K562 (cell line): ENCODE measurements at places on chromosomes 1 and 21.
A peak's percentile ranks its signal among the peaks of the same experiment; 100 is the strongest.

DNA sequence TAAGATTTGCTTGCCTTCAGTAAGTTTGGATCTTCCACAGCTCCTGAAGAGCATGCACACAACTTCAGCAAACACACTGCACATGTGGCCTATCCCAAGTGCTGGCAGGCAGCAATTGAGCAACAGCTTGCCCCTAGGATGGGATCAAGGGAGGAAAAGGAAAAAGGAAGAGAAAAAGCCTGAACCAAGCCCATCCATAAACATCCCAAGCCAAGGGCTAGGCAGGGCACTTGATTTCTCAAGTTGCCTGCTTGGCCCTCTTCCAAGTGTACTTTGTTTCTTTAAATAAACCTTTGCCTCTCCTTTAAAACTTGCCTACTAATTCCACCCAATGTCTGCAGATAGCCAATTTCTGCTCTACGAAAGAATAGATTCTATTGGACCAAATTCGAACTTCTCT is 49.0 kb upstream of the OLFM3 start:
- no peak for DNase-seq

- DNase-seq, result no peak
Observed at GRCh38 chr1:228861832-228862180, 126.5 kb downstream of the RHOU start.

DNA sequence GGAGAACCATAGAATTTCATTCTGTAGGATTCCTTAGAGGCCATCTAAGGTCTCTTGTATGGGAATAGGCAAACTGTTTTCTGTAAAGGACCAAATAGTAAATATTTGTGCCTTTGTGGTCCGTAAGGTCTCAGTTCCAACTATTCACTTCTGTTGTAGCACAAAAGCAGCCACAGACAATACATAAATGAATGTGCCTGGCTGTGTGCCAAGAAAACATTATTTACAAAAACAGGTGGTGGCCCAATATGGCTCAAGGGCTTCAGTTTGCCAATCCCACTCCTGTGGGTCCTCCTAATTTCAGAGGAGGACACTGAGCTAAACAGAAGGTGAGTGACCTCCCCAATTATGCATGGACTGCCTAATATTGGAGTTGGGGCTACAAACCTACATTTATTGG is 67.6 kb upstream of the EDEM3 start:
- DNase-seq, result no peak

- DNase-seq, result peak; percentile 99
Observed at GRCh38 chr1:156212833-156213643, at the start of gene PMF1. Gene PMF1 (plus strand): TSS chr1:156213007. CDS start chr1:156213016, 9 bp downstream.

DNA sequence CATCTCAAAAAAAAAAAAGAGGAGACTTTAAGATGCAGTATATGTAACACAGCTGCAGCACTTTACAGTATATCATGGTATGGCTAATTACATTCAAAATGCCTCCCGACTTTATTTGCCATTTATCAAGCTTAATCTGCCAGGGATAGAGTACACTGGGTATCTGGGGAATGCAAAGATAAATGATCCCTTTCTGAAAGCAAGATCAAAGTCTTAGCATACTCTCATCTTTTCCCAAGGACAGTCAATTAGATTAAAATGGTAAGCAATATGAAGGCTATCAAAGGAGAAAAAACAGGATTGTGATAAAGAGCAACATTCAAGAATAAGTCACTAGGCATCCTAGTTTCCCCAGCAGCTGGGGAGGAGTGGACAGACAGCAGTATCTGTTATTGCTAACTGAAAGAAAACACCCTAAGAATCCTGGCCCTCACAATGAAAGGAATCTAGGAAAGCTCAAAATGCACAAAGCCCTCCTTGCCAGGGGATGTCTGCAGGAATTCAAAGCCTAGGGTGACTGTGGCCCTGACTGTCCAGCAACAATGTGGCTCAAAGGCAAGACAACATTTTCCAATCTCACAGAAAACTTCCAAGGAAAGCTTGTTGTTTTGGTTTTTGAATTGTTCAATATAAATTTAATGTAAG is 56.7 kb upstream of the RAP1GAP start:
- DNase-seq, result no peak

- no peak for DNase-seq
Observed at GRCh38 chr1:24302209-24302611, 16.9 kb upstream of the GRHL3 start.

DNA sequence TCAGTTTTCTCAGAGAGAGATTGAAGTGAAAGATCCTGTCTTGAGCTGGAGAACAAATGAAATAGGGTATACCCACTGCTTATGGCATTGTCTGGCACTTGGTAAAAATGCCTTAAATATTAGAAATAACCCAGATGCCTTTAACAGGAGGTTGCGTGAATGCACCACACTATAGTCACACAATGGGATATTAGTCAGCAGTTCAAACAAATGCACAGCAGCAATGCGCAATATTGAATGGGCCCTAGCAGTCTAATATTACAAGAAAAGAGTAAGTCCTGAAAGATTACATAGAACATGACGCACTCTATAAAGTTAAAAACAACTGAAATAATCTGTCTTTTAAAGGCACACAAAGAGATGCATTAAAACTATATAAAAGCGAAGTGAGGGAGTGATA is 161.1 kb downstream of the EDEM3 start:
- DNase-seq, result no peak

DNA sequence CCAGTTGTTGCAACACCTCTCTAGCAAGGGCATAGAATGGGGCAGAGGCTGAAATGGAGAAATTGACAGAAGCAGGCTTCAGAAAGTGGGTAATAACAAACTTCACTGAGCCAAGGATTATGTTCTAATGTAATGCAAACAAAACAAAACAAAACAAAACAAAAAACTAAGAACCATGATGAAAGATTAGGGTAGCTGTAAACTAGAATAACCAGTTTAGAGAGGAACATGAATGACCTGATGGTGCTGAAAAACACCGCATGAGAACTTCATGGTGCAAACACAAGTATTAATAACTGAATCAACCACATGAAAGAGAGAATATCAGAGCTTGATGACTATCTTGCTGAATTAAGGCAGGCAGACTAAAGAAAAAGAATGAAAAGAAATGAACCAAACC is 1707.7 kb downstream of the BRINP3 start:
- no peak for DNase-seq

- peak; percentile 89 for DNase-seq
Observed at GRCh38 chr1:14915356-14916054, 238.0 kb upstream of the TMEM51 start.

GRCh38 chr1:164763098-164763497 is 204.1 kb downstream of the PBX1 start:
- no peak for DNase-seq

DNA sequence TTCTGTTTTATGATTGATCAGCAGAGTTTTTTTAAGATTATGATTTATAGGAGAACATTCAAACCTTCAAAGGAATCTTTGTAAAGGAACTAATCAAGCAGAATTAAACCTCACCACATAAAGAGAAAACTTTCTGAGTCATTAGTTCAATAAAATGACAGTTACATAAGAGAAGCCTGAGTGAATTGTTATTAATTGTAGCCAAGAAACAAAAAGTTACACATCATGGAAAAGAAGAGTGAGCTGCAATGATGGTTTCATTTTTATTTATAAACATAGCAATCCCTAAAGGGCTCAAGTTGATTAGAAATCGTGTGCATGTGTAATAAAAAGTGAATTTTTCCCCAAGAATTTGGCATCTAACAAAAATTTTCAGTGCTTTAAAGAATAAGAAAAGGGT is 731.4 kb downstream of the LTN1 start:
- DNase-seq, result no peak

- no peak for DNase-seq
Observed at GRCh38 chr1:202935844-202936243, 8.8 kb upstream of the KLHL12 start.

DNA sequence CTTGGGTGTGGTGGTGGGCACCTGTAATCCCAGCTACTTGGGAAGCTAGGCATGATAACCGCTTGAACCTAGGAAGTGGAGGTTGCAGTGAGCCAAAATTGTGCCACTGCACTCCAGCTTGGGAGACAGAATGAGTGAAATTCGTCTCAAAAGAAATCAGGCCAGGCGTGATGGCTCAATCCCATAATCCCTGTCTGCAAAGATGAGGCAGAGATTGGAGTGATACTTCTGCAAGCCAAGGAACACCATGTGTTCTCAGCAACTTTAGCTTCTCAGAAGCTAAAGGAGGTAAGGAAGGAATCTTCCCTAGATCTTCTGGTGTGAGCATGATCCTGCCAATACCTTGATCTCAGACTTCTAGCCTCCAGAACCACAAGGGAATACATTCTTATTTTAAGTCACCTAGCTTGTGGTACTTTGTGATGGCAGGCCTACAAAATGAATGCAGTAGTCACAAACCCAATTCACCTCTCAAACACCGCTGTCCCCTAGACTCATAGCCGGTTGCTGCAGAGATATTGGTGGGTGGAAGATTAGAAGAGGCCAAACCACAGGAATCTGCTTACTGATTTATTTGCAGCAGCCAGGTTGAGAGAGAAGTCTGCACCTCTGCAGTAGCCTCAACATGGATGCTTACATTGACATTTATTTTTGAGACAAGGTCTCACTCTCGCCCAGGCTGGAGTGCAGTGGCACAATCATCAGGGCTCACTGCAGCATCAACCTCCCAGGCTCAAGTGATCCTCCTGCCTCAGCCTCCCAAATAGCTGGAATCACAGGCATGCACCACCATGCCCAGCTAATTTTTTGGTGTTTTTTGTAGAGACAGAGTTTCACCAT is 18.6 kb downstream of the L1TD1 start:
- no peak for DNase-seq

DNA sequence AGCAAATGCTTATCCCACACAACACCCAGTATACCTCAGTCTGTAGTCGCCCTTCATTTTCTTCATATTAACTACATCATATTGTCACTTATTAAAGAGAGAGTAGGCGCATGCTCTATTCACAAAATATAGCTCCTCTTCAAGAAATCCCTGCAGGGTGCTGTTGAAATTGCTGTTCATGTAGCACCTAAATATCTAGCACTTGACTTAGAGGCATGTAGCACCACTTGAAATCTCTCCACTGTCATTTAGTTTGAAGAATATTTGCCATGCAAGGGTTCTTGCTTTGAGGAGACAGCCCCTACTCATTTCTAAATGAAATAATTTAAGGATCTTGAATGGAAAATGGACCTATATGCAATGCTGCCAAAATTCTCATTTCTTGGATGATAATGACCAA is 20.9 kb upstream of the LRRC8B start:
- no peak for DNase-seq

DNA sequence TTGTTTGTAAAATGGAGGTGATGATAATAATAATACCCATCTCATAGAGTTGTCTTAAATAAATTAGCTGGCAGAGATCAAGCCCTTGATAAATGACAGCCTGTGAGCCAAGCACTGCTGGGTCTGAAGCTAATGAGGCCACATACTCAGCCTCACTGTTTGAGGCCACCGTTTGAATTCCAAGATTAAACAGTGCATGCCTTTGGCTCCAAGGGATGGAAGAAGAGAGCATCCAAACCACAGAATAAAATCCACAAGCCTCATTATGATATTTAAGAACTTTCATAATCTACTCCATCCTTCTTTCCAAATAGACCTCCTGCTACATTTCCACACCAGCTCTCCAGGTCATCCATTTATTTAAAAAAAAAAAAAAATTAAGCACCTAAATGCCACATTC is 29.0 kb downstream of the TGFBR3 start:
- no peak for DNase-seq

- DNase-seq, result no peak
Observed at GRCh38 chr1:59814901-59815825, at the start of gene HOOK1. Gene HOOK1 (plus strand): TSS chr1:59814949. CDS start chr1:59815118, 169 bp downstream.

GRCh38 chr21:35316933-35317332 is 267.8 kb upstream of the RUNX1 start:
- DNase-seq, result no peak

DNA sequence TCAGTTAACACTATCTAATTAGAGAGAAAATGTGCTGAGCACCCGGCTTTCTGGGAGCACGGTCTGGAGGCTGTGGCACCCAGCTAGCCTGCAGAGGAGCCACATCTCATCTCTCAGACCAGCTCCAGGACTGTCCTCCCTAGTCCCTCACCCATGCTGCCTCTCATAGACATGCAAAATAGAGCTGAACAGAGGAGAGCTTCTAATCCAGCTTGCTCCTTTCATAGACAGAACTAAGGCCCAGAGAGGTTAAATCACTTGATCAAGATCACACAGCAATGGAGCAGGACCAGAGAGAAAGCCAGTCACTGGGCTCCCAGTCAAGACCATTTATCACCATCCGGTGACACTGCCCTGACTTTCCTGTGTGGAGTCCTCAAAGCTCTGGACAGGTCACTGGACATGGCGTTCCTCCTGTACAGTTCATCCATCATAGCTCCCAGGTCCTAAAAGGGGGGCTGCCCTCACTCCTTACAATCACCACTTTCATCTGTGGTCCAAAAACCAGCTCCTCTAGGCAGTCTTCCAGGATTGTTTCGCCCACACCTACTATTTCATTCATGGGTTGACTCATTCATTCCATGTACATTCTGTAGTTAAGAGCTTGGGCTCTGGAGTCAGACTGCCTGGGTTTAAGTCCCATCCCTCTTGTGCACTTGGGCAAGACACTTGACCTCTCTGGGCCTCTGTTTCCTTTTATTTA is 8.8 kb upstream of the CAMK2N1 start:
- DNase-seq, result no peak

GRCh38 chr1:14987829-14988603 is 165.5 kb upstream of the TMEM51 start:
- DNase-seq, result no peak

DNA sequence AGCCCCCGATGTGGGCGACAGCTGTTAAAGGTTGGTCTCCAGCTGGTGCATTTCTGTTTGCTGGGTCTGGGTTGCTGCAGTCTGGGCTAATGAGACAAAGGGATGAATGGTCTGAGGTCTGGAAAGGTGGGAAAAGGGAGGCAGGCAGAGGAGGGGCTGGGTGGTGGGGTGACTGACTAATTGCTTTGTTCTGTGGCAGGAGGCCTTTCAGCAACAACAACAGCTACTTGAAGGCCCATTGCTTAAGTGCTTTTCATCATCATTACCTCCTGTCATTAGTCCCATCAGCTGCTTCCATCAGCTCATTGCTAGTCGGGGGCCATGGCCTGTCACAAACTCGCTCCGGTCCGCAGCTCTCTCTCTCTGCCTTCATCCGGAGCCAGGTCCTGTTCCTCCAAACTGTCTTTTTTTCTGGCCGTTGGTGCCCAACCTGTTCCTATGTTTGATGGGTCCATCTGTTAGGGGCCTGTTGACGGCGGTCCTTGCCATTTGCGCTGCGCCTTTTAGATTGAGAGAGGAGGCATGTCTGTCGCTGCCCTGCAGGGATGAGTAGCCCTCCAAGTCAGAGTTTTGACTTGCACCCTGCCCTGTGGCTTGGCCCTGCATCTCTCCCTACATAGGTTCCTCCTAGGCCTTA is 105.6 kb upstream of the PLXNA2 start:
- no peak for DNase-seq

DNA sequence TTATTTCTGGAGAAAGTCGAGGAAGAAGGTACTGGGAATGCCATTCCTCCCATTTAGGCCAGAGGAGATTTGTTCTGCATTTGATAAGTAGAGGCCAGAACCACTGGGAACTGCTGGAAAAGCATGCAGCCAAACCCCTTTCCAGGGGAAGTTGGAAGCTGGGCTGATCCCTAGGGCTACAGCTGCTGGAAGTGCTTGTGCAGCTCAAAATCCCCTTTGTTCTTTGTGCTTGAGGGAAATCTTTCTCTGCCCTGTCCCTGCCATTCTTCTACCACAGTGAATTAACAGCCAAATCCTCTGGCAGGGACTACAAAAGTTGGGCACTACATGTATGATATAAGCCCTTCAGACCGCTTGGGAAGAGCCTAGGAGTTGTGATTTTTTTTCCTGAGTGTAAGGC is 734.1 kb downstream of the LRRIQ3 start:
- DNase-seq, result no peak
